ENCODE measurements at places on chromosomes 3 and 15.

- no peak for DNase-seq
These were observed 116.0 kb upstream of the RBMS3 start for GRCh38 chr3:29164825-29165224.

- peak; percentile 45 for DNase-seq
These were observed 50.2 kb downstream of the SLC41A3 start for GRCh38 chr3:126033765-126034164.

DNA sequence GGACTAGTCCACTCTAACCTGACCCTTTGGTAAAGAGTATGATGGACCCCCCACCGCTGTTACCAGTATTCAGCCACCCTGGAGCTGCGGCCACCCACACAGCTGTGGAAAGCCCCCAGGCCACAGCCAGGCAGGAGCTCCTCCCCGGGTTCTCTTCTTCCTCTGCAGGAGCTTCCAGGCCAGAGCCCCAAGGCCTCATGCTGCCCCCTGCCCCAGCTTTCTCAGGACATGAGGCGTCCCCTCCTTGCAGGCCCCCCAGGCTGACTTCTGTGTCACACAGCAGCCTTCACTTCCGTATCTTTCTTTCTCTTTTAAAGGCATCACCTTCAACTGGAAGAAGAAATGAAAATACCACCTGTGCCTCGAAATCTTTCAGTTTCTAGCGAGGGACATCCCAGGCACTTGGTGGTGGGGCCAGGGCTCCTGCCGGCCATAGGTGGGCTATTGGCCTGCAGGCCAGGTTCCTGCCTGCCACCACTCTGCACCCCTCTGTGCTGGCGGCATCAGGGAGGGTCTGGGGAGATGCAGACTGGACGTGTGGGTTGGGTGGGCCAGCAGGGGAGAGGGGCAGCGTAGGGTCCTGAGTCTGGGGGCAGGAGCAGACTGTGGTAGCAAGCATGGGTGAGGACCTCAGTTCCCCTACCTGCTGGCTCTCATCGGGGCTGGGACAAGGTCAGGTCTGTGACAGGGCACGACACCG is 19.9 kb downstream of the KLF13 start:
- no peak for DNase-seq

DNA sequence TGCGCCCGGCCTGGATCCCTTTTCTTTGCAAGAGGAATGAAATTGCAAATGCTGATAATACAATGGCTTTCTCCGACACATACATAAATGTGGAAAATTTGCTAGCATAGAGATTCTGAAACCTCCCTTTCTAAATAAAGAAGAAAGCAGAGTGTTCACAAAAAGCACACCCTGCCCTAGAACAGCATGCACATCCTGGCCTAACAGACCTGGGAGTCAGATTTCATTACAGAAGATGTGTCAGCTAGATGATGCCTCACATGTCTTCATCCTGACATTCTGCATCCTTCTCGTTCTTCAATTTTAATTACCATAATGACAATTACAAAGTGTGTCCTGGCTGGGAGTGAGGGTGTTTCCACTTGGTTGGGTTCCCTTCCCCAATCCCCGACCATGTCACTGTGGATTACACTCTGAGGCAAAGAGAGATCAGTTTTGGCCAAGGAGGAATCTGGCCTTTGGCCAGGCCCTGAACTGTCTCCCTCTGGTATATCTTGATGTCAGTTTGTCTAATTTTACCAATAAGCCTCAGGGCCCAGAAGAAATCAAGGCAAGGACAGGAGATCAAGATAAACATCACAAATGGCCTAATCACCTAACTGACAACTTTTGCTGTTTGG is 104.9 kb upstream of the SPATA12 start:
- DNase-seq: no peak

- no peak for DNase-seq
These were observed 60.7 kb upstream of the ALDH1A3 start for GRCh38 chr15:100818927-100819326.

DNA sequence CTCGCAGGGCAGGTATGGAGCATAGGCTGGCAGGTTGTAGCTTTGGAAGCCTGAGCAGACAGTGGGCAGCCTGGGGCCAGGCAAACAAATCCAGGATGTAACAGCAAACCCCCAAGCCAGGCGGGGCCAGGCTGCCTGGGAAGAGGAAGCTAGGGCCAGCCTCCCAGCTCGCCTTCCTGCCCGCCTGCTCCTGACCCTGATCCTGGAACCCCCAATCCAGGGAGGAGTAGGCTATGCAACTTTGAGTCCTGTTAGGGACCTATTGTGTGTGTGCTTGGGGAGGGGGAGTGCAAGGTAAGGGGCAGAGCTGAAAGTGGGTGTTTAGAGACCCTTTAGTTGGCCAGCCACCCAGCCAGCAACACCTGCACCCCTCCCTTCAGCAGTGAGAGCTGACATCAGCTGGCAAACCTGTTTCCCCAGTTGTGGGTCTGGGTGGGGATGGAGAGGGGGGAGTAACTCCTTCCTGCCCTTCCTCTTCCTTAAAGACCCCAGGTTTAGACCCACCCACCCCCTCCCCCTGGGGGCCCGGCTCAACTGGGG is 2.5 kb downstream of the NBEAL2 start:
- DNase-seq: no peak
